ENCODE measurements at places on chromosomes 6 and 20. TPM values are rescaled to one million over a fixed set of nuclear protein-coding genes. Genes with fewer than 3 reads are reported as not detected.

EYA2 gene
- 2.7 TPM for polyA plus RNA-seq

HTR1B gene
- polyA plus RNA-seq, result not detected

FAXC gene
- 0.96 TPM for polyA plus RNA-seq

CST7 gene
- 0.63 TPM for polyA plus RNA-seq

SMIM29 gene
- 10.3 TPM for polyA plus RNA-seq

NRN1 gene
- 24.7 TPM for polyA plus RNA-seq

TMEM170B gene
- polyA plus RNA-seq, result 6.3 TPM

BIRC7 gene
- not detected for polyA plus RNA-seq

MAS1 gene
- polyA plus RNA-seq, result 0.25 TPM

CCN6 gene
- polyA plus RNA-seq, result 0.28 TPM

SLC35F1 gene
- polyA plus RNA-seq, result 1.3 TPM
